ENCODE measurements at places on chromosomes 2 and 18. TPM values are rescaled to one million over a fixed set of nuclear protein-coding genes. Genes with fewer than 3 reads are reported as not detected.

Gene RUFY4
- not detected for total RNA-seq

DNA sequence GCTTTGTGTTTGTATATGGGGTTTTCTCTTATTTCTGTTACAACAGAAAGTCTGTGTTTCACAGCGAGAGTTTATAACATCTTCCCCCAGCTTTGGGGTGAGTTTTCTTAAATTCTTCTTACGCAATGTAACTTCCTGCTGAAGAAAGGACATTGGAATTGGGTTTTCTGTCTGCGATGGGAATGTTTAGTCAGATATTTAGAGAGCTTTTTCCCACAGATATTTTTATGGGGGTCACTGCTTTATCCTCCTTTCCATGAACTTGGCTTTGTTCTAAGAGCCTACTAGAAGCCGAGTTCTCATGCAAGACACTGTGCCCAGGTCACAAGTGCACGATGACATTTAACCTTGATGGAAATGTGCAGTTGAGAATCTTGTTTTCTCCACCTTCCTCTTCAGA lies 22.1 kb downstream of the B3GNT2 start:
- no peak for DNase-seq

- DNase-seq: no peak
These were observed 103.3 kb upstream of the KLF7 start for GRCh38 chr2:207269038-207269437.

GRCh38 chr18:47522359-47522758 lies 270.9 kb upstream of the SKOR2 start:
- no peak for DNase-seq
